Epithelial cell of proximal tubule (primary cell): ENCODE measurements at places on chromosomes 7 and 10. TPM values are rescaled to one million over a fixed set of nuclear protein-coding genes. Genes with fewer than 3 reads are reported as not detected.

Gene SLC29A4
- 2.3 and 8.2 TPM in 2 replicates for total RNA-seq

GRCh38 chr10:95785317-95785716 is 29.4 kb downstream of the ENTPD1 start:
- no peak for DNase-seq

DNA sequence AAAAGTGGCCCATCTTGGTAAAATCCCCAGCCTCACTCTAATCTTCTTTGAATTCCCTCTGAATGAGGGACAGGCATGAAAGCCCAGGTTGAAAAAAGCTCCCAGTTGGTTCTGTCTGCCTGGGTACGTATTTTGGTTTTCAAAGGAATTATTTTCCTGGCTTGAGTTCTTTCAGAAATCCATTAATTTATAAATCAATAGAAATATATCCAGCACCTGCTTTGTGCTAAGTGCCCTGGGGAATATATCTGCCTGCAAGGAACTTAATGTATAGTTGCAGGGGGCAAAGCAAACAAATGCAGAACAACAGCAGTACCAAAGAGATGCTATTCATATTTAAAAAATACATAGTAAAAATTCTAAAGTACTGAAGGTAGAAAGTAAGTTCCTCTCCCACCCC is 362.7 kb downstream of the REEP3 start:
- no peak for DNase-seq

- no peak for DNase-seq
Measured at GRCh38 chr10:114042895-114043531, 653 bp upstream of the ADRB1 start.

DNA sequence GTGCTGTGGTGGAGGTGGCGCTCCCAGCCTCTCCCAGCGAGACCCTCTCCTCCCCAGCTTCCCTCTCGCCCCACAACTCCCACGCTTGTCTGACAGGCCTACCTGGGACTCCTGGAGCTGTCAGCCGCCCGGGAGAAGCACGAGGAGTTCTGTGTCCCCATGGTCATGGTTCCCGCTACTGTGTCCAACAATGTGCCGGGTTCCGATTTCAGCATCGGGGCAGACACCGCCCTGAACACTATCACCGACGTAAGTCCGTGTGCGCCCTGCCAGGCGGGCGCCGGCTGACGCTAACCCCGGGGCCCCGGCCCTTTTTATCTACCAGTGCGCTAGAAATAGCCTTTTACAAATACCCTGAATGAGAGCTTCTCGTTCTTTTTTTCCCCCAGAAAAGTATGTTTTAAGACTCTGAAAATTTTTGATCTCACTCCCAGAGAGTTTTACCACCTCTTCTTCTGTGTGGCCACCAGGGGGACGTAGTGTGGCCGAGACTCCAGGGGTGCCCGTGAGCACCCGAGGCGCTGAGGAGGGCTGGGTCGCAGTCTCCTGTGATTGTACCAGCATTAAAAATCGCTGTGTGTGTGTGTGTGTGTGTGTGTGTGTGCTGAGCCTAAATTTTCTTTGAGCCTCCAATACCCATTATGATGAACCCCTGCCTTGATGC is 52.6 kb downstream of the PFKP start:
- no peak for DNase-seq

DNA sequence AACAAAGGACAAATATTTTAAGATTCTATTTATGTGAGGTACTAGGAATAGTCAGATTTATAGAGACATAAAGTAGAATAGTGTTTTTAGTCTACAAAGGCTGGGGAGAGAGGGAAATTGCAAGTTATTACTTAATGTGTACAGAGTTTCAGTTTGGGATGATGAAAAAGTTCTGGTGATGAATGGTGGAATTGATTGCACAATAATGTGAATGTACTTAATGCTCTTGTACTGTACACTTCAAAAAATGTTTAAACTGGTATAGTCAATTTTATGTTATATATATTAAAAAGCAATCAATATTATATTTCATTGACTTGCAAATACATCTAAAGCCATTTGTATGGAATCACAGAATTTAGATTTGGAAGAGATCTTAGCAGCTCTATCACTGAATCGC is 213.4 kb downstream of the PPP1R3A start:
- no peak for DNase-seq

DNA sequence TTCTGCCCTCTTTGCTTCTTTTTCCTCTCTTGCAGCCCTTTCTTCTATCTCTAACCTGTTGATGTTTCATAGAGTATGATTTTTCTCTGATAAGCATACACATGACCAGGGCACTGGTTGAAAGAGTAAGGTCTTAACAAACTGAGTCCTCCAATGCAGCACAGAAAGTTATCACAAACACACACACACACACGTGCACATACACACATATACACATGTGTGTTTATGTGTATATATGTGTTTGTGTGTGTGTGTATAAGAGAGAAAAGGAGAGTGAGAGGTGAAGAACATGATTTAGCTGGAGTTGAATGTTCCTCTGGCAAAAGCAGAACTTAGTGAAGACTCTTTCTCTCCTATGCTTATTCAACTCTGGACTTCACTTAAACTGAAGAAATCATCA is 130.0 kb downstream of the KLF6 start:
- no peak for DNase-seq
